ENCODE measurements at places on chromosomes 4 and X.

DNA sequence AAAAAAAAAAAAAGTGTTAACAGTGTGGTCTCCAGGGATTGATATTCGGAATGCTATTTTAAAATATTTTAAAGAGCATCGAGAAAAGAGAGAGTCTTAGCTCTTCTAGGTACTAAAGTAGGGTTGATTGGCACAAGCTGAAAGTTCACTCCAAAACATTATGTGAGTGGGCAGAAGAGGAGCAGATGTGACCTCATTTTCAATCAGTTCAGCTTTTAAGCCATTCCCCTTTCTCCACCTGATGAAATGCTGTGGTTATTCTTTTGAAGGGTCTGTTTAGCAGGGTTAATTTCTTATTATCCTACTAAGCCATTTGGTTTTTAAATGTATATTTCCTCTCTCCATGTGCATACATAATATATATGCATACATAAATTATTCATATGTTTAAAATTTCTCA lies 69.2 kb downstream of the GALNT7 start:
- DNase-seq = no peak

- DNase-seq = no peak
Observed at GRCh38 chrX:38465686-38466085, 95.7 kb upstream of the TSPAN7 start.

- DNase-seq = no peak
Observed at GRCh38 chr4:94536049-94536448, 84.3 kb downstream of the PDLIM5 start.

DNA sequence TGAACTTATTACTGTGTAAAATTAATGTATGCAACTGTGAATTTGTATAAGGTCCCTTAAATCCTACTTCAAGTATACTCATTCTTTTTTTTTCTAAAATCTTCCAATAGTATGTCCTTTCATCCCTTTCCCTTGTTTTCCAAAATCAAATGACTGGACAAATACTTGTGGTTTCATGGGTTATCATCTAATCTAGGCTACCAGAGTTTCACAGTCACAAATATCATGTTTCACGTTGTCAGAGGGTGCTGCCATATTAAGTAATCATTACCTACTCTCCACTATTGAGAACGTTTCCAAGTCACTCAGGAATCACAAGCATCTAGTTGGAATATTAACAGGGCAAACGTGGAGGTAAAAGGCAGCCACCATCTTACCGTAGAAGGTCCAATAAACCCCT lies 1235.0 kb upstream of the TENM3 start:
- DNase-seq = no peak

- DNase-seq = peak; percentile 39
Observed at GRCh38 chrX:140712413-140713173, 3.0 kb downstream of the LINC00632 start.

All from D341Med (cell line).